ENCODE measurements at places on chromosomes 5 and 9.

GRCh38 chr5:41279040-41279439, 65.7 kb upstream of the C6 start:
- no peak for DNase-seq

DNA sequence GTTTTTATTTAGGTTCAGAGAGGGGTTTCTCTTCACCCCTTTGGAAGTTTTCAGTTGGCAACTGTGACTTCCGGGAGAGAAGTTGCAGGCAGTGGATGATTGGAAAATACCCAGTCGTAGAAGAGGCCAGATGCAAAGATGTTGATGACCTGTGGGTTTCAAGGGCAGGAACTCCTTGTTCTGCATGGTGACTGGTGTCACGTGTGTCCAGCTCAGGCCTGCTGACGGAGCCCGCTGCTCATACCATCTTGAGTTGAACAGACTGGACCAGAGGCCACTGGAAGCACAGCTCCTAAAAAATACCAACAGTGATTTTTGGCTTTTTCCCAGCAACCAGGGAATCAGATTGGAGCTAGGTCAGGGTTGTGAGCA, 243.9 kb upstream of the KLF4 start:
- no peak for DNase-seq

DNA sequence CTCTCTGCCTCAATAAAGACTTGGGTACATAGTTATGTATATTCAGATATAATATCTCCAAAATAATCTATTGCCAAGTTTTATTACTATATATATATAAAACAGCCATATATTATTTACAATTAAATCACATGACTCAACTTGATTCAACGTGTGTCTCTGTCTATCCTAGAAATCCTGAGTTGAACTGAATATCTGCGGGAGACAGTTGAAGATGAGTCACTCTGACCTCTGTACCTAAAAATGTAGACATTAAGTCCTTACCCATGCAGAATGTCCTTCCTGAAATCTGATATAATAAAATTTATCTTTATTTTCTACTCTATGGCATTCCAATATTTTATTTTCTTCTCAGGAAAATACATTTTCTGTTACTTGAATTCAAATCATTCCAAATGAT, 218.2 kb upstream of the PRDM9 start:
- no peak for DNase-seq

GRCh38 chr5:57441557-57441956, 41.1 kb downstream of the ACTBL2 start:
- DNase-seq = no peak

- peak; percentile 57 for DNase-seq
These were observed 3.6 kb upstream of the CCNJL start for GRCh38 chr5:160315968-160316367.

DNA sequence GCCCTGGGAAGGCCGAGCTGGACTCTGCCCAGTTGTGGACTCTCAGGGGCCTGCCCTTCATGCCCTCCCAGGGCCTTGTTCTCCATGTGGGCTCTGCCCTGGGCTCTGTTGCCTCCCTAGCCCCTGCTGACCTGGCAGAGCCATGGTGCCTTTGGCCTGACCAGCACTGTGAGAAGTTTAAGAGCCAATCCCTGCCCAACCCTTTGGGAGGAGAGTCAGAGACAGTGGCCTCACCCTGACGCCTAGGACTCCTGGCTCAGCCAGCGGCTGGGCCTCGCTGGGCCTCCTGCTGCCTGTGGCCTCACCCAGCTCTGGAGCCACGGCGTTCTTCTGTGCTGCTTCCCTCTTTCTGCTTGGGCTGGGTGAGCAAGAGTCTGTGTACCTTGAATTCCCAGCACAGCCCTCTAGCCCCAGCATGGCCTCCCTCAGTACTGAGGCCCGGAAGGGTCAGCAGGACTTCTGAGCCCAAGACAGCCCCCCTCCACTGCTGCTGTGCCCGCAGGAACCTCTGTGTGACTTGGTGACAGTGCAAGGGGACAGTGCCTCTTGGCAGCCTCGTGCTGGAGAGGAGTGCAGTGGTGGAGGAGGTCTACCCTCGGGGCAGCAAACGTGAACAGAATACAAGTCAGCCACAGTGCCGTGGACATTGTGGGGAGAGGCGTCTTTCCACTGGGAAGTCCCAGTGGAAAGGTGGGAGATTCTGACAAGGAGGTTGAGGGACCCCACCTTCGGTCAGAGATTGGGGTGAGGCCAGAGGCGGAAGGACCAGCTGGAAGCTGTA, 97.4 kb downstream of the CACNA1B start:
- no peak for DNase-seq

DNA sequence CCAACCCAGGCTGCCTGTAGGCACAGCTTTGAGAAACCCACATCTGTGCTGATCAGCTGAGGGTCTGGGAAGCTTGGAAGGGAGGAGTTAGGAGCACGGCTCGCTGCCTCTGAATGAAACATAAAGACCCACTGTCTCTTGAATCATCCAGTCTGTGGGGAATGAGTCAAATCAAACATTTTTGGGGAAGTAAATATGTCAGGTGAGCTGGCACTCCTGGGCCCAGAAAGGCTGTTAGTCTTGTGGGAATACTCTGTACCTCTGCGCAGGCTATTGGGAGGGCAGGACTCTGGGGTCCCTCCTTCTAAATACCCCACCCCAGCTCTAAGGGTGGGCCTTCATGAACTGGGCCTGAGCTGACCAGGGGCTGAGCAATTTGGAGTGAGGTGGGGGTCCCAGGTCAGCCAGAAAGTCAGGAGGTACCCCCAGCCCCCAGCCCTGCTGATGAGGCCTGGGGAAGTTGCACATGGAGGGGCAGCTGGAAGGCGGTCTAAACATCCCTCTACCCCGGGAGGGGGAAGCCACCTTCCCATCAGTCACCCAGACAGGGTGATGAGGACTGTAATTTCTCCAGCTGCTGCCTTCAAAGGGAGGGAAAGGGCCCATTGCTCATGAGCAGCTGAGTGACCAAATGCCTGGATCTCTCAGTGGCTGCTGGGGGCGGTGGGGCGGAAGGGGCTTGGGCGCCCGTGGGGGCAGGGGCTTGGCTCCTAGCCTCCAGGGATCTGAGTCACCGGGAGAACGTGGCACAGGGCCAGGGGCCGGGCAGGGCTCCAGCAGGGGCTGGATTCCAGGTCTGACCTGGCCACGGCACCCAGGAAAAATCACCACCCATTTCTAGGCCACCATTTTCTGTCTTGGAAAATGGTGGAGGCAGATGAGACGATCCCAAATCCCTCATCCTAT, 10.8 kb downstream of the FIBCD1 start:
- DNase-seq = peak; percentile 82

GRCh38 chr5:175753536-175754402, 95.9 kb downstream of the HRH2 start:
- DNase-seq = no peak

GRCh38 chr5:54017580-54017979, 292.8 kb downstream of the ARL15 start:
- DNase-seq = no peak

- DNase-seq = no peak
These were observed 206.9 kb downstream of the ZSWIM6 start for GRCh38 chr5:61538722-61539501.

- DNase-seq = no peak
These were observed 31.8 kb downstream of the DMRT3 start for GRCh38 chr9:1008216-1008615.

DNA sequence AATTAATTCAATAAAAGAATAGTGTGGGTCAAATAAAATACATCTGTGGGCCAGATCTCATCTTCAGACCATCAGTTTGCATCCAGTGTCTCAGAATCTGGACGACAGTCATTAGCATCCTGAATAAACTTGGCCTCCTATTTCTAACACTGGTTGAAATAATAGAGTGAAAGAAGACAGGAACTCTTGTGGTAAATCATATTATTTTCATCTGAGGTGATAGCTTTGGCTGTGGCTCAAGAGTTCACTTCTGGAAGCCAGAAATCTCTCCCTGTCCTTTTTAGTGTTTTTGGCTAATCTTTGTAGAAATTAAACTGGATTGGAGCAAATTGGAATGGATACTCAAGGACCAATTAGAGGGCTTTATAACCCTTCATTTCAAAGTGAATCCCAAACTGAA, 63.4 kb upstream of the HMHB1 start:
- no peak for DNase-seq

GRCh38 chr5:77218263-77218662, 7.8 kb downstream of the PDE8B start:
- DNase-seq = no peak

DNA sequence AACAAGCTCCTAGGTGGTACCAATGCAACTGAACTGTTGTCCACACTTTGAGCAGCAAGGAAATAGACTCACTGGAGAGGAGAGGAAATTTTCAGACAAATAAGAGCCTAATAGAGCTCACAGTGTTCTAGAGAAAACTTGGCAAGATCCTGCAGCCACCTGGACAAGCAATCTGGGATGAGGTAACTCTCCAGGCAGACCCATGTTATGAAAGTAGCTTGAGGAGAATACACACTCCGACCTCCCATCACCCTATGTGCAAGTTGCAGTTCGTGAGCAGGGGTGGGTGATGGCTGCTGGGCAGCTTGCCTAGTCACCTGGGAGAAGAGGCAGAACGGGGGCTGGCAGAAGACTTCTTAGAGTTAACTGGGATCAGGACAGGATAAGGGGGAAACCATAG, 102.2 kb downstream of the KLF4 start:
- DNase-seq = no peak

- no peak for DNase-seq
These were observed 37.2 kb downstream of the TRPC7 start for GRCh38 chr5:136328097-136328496.

- no peak for DNase-seq
These were observed 765.1 kb downstream of the PTPRD start for GRCh38 chr9:9847750-9848149.

DNA sequence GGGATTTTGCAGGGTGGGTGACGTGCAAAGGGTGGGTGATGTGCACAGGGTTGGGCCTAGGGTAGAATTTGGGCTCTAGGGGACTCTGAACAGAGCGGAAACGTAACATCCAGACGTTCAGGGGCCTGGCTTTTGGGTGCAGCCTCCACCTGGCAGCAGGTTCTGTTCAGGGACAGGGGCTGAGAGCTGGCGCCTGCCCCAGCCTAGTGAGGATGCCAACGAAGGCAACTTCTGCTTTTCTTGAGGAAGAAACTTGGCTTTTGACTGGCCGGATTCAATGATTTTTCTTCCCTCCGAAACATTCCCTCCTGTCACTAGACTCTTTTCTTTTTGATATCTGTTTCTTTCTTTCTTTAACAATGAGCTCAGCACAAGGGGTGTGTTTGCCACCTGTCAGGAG, 38.6 kb upstream of the SLC6A19 start:
- no peak for DNase-seq
